NCI-H2107 (cell line): ENCODE measurements at places on chromosomes 6 and 20.
A peak's percentile ranks its signal among the peaks of the same experiment; 100 is the strongest.

GRCh38 chr6:12911427-12911826, 194.9 kb downstream of the PHACTR1 start:
- DNase-seq: no peak

GRCh38 chr6:114228675-114229074, 114.1 kb downstream of the HS3ST5 start:
- DNase-seq: no peak

DNA sequence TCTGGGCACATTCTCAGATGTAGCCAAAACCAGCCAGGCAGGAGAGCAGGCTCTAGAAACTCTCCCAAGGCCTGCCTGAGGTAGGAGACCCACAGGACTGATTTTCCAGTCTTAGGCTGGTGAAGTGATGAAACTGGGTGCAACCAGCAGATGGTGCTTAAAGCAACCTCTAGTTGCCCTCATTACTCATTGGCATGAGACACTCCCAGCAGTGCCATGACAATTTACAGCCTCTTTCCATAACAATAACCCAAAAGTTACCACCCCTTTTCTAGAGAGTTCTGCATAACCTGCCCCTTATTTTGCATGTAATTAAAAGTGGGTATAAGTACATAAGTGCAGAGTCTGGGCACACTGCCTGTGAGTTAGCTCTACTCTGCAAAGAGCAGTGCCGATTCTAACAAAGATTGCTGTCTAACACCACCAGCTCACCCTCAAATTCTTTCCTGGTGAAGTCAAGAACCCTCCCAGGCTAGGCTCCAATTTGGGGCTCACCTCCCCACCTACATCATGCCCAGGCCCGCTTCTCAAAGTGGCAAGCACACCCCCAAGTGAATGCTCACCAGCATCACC, 14.4 kb upstream of the GPR6 start:
- DNase-seq: no peak

DNA sequence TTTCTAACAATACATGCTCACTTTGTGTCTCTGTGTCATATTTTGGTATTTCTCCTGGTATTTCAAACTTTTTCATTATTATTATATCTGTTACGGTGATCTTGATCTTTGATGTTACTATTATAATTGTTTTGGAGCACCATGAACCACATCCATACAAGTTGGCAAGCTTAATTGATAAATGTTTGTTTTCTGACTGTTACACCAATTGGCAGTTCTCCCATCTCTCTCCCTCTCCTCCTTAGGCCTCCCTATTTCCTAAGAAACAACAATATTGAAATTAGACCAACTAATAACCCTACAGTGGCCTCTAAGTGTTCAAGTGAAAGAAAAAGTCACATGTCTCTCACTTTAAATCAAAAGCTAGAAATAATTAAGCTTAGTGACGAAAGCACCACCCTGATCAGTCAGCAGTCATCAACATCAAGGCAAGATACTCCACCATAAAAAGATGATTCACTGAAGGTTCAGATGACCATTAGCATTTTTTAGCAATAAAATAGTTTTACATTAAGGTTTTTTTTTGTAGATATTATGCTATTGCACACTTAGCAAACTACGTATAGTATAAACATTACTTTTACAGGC, 61.5 kb downstream of the IBTK start:
- no peak for DNase-seq

DNA sequence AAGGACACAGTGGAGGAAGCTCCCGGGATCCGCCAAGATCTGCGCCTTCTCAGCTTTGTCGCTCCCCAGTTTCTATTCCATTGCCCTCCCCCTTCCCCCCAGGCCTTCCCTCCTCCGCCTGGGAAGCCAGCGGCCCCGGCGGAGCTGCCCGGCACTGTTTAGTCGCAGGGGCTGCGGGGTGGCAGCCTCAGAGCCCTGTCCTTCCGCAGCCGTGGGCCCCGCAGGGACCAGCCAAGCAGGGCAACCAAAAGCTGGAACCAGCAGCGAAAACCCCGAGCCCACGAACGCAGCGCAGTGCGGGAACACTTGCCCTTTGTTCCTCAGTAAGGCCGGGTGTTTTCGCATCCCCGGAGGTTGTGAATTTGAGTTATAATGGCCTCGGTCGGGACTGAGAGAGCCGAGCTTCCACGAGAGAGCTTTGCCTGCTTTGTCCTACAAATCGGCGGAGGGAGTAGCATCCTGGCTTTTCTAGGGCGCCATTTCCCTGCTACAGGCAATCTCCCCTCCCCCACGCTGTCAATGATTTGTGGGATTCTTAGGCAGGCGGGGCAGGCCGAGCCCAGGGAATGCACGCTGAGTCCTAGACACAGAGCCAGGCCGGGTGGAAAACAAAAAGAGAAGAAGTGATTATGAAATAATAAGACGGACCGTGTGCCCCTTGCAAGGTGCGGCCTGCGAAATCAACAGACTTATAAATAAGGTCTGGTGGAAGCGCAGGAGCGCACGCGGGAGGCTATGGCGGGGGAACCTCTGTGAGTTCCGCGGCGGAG, 4.0 kb upstream of the TUBB2B start:
- peak; percentile 66 for DNase-seq
